Activated naive CD8-positive, alpha-beta T cell treated with anti-CD3 and anti-CD28 coated beads, Interleukin-2, amount 50 U/mL, for 24 hours (primary cell): ENCODE measurements at places on chromosomes 13 and 19.

DNA sequence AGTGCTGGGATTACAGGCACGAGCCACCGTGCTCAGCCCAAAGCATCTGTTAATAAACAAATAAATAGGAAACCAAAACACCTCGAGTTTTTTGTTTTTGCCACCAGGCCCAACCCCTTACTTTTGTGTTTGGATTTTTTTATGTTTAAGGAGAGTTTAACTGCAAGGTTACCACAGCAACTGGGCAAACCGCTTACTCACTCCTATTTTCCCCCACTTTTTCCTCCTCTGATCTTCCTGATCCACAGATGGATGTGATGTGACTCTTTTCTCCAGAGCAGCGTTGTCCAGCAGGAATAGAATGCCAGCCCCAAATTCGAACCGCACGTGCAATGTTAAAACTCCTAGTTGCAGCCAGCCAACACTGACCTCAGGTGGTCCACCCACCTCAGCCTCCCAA, 2.1 kb upstream of the PNMA8B start:
- no peak for DNase-seq

DNA sequence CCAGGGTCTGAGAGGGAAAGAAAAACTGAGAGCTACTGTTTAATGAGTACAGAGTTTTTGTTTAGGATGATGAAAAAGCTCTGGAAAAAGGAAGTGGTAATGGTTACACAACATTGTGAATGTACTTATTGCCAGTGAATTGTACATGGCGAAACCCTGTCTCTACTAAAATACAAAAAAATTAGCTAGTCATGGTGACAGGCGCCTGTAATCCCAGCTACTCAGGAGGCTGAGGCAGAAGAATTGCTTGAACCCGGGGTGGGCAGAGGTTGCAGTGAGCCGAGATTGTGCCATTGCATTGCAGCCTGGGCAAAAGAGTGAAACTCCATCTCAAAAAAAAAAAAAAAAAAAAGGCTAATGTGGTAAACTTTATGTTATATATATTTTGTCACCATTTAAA, 96.3 kb downstream of the VWA8 start:
- no peak for DNase-seq

GRCh38 chr19:55230329-55230728, 1.8 kb upstream of the TMEM86B start:
- no peak for DNase-seq

GRCh38 chr19:27772059-27772458, 1440.9 kb downstream of the UQCRFS1 start:
- no peak for DNase-seq

DNA sequence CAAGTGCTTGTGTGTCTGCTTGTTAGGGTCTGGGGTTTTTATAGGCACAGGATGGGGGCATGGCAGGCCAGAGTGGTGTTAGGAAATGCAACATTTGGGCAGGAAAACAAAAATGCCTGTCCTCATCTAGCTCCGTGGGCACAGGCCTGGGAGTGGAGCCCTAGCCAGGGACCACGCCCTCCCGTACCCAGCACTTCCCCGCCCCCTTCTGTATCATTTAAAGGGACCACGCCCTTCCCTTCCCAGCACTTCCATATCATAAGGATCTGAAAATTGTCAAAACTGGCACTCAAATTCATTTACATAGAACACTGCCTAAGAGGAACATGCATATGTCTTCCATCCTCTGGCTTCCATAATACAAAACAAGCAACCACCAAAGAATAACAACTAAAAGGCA, 185.8 kb downstream of the B3GLCT start:
- DNase-seq = no peak

DNA sequence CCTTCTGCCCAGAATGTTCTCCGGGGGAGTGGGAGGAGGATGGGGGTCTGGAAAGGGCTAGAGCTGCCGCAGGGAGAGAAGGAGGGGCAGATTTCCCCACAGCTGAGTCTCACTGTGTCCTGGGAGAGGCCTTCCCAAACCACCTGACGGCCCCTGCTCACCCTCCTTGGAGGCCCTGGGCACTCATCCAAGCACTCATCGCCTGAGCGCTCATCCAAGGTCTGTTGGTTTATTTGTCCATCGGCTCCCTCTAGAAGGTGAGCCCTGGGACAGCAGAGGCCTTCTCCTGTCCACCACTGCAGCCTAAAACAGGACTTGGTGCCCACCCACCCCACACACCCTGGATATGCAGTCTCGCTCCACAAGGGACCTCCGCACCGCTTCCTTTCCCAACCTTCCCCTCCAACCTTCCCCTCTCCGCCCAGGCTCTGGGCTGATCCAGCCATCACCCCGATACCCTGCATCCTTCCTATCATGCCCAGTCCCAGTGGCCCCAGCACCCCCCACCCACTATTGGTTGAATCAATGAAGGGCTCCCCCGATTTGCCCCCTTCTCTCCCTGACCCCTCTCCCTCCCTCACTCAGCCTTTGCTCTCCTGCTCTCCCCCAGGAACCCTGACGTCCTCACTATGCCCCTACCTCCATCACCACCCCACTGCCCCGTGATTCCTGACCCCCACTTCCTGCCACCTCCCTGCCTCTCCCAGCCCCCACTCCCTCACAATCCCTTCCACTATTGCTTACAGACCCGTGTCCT, 1.7 kb downstream of the UBXN6 start:
- DNase-seq = no peak

DNA sequence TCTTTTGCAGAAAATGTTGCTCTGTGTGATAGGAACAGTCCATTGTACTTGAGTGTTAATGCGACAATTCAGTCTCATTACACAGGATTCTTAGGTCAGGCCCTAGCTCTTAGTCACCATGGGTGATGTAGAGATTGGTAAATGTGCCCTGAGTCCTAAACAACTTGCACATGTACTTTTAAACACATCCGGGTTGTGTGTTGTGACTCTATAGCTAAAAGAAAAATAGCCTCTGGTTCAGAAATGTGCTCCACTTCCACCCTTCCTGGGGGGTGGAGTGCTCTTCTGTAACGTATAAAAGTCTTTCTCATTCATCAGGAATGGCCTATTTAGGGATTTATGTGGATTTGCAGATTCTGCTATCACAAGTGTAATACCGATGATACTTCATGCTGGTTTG, 5.2 kb downstream of the SPATA13 start:
- DNase-seq = no peak

- DNase-seq = no peak
Measured at GRCh38 chr13:82772816-82773215, 1109.5 kb downstream of the SLITRK1 start.

DNA sequence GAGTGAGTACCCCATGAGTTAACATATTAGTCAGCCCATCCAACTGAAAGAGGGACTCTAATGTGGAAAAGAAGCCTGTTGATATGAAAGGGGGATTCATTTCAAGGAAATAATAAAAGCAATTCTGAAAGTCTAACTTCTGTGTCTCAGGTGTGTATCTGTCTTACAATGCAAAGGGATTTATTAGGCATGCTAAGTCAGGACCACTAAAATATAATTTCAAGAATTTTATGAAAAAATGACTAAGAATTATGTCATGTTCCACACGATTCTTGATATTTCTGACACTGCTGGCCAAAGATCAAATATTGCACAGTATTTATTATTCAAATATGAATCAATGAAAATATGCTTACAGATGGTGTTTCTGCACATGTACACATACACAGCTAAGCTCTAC, 130.8 kb downstream of the KLF12 start:
- DNase-seq = no peak

DNA sequence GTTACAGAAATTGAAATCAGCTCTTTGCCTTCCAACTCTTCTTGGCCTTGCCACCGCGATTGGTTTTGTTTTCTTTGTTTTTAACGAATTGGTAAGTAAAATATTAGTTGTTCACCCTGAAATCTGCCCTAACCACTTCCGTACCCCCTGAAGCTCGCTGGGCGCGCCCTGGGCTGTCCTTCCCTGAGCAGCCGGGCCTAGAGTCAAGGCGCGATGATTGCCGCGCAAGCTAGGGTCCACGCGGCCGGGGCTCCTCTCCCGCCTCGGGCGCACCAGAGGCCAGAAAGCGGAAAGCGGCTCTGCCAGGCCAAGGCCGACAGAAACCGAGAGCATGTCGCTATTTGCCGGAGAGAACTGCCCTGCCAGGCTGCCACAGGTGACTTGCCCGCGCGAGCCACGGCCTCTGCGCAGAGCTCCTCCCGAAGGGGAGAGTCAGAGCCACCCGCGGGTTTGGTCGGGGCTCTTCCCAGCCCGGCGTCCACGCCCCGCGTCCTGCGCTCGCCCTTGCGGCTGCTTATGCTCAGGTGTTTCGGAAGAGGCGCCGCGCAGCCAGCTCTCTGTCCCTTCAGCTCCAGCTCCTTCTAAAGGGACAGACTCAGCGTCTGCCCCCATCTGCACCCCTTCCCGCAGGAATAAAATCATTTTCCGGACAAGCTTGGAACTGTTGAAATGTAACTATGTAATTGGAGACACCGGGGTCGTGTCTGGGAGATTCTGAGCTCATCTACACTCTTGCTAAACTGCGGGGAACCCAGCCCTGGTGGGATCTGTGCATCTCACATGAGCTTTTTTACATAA, 6.6 kb upstream of the CDX2 start:
- DNase-seq = no peak

- no peak for DNase-seq
Measured at GRCh38 chr19:48844472-48844871, 8.2 kb upstream of the HSD17B14 start.

GRCh38 chr13:29676941-29677452, 81.5 kb upstream of the SLC7A1 start:
- no peak for DNase-seq

GRCh38 chr19:44050740-44051649, 841 bp upstream of the ZNF223 start:
- peak; percentile 7 for DNase-seq

- DNase-seq = no peak
Measured at GRCh38 chr19:34248941-34249340, 5.4 kb upstream of the GARRE1 start.

- DNase-seq = no peak
Measured at GRCh38 chr13:59696271-59696670, 467.5 kb downstream of the DIAPH3 start.

DNA sequence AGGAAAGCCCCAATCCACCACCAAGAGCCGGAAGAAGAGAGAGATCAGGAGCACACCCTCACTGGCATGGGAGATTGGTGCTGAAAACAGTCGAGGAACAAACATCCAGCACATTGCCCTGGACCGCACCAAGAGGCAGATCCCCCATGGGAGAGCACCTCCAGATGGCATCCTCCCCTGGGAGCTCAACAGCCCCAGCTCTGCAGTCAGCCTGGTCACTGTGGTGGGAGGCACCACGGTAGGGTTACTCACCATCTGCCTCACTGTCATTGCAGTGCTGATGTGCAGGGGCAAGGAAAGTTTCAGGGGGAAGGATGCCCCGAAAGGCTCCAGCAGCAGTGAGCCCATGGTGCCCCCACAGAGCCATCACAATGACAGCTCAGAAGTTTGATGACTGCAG, 110.2 kb downstream of the STOML3 start:
- DNase-seq = no peak

- no peak for DNase-seq
Measured at GRCh38 chr13:113417008-113417751, 36.1 kb downstream of the ADPRHL1 start.

DNA sequence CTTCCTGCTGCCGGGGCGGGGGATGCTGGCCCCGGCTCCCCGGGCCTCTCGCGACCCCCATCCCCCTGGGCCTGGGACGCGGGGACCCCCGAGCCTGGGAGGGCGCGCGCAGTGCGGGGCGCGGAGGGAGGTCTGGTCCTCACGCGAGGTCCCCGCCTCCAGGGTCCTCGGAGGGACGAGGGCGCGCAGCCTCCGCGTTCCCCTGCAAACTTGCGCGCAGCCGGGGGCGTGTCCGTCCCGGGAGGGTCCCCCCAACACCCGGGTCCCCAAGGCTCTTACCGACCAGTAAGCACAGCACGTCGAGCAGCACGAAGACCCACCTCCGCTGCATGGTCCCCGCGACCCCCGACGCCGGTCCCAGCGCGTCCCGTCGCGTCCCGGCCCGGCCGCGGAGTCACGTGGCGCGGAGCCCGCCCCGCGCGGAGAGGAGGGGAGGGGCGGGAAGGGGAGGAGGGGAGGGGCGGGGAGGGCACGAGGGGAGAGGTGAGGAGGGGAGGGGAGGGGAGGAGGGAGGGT, at the start of gene PLPP2:
Gene PLPP2 (minus strand): TSS at position 398 of the 516 bp plus-strand sequence. CDS start 67 bp downstream, at position 331.
- DNase-seq = no peak

GRCh38 chr13:110517505-110518225, 43.9 kb downstream of the RAB20 start:
- no peak for DNase-seq

- no peak for DNase-seq
Measured at GRCh38 chr13:108439556-108439955, 170.0 kb downstream of the TNFSF13B start.

GRCh38 chr13:27822873-27823311, 30.6 kb downstream of the GSX1 start:
- DNase-seq = no peak

DNA sequence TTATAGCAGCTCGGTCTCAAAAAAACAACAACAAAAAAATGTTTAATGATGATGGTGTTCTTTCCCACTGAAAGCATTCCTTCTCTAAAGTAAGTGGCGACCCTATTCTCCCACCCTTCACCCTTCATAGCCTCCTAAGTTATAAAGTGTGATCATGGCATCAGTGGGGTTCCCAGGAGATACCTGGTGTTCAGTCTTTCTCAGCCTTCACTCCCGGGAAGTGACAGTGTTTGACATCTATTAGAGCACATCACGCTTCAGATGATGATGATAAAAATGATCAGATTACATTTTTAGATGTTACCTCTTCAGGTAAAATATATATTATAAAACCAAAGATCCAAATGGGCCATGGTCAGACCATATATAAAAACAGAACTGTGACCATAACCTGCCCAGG, 51.0 kb downstream of the TGDS start:
- DNase-seq = no peak

DNA sequence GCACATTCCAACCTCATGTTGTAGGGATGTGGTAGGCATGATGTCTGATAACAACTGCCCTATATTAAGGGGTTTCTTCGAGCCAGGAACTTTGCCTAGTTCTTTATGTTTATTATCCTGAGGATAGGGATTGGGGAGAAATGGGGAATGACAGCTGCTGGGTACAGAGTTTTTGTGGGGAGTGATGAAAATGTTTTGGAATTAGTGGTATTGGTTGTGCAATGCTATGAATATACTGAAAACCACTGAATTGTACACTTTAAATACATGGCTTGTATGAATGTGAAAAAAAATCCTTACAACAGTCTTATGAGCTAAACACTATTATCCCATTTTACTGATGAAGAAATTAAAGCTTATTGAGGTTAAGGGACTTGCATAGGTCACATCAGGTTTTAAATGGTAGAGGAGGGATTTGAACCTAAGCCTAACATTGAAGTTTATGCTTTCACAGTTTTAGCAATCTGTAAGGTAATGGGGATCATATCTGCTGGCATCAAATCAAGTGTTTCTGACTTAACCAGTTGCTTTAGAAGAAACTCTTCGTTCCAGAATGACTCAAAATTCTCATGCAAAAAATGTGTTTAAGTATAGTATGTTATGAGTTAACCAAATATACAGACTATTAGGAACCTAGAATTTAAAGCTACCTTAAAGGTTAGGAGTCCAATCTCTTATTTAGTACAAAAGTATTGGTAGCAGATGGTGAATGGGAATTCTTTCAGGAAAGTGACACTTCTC, 61.4 kb downstream of the ERCC5 start:
- DNase-seq = no peak

- no peak for DNase-seq
Measured at GRCh38 chr19:48874303-48875135, 2.3 kb downstream of the PPP1R15A start.

- no peak for DNase-seq
Measured at GRCh38 chr13:110466266-110466915, 95.1 kb downstream of the RAB20 start.

GRCh38 chr19:50430888-50431342, 1.8 kb upstream of the MYBPC2 start:
- no peak for DNase-seq
